ENCODE measurements at places on chromosomes 5 and 9.

- no peak for DNase-seq
Observed at GRCh38 chr9:135950135-135950682, 11.0 kb downstream of the UBAC1 start.

DNA sequence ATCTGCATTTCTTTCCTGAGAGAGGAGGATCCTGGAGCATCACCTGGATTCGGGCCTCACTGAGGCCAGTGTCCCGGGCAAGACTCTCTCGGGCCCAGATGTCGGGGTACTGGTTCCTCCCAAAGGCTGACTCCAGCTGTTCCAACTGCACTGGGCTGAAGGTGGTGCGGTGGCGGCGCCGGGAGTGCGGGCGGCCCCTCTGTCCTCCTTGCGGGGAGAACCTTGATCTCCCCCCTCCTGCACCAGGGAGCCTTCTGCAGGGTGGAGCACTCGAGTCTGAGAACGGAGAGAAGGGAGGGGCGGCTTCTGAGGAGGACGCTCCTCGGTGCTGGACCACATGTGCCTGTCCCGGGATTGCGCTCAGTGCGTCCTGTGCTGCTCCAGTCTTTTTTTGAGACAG, 2.0 kb downstream of the PROP1 start:
- DNase-seq, result no peak

GRCh38 chr5:97751540-97751939, 568.5 kb upstream of the RIOK2 start:
- no peak for DNase-seq

DNA sequence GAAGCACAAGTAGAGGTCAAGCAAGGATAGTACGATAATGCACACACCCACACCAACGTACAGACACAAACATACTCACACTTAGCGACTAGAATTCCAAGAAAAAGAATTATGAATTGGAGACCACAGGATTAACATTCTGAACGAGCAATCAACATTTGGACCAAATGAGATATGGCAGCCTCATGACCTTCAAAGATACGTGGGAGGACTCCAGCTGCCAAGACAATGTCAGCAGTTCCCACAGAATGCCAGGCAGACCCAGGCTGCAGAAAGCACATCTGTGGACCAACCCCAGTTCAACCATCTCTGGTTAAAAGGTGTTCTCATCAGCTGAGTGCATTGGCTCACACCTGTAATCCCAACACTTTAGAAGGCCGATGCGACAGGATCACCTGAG, 187.6 kb upstream of the GRAMD2B start:
- no peak for DNase-seq

DNA sequence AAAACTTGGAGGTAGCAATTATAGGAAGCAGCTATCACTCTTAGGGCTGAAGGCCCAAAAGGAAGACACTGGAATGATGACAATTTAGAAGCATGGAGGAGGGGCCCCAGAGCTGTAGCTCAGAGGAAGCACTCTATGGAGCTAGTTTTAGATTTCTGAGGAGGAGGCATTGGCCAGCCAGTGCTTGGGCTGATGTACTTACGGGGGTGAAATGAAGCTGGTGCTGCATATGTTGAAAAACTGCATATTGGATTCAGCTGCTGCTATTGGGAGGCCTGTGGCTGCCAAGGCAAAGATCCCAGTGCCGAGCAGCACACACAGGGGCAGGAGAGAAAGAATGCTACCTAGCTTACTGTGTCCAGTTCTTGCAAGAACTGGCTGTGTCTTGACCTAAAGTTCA, 53.9 kb upstream of the HMHB1 start:
- no peak for DNase-seq

DNA sequence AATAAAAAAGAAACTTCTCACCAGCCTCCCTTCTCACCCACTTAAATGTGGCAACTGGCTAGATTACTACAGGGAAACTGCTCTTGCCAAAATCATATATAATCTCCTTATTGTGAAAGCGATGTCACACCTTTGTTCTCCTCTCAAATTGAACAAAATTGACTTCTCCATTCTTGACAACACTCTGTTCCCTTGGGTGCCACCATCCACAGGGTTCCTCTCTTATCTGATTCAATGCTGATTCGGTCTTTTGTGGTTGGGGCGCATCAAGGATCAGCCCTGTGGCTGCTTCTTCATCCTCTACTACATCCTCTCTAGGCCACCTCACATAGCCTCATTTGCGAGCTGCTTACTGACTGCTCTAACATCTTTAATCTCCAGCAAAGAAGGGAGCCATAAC, 86.1 kb downstream of the EDIL3 start:
- no peak for DNase-seq

DNA sequence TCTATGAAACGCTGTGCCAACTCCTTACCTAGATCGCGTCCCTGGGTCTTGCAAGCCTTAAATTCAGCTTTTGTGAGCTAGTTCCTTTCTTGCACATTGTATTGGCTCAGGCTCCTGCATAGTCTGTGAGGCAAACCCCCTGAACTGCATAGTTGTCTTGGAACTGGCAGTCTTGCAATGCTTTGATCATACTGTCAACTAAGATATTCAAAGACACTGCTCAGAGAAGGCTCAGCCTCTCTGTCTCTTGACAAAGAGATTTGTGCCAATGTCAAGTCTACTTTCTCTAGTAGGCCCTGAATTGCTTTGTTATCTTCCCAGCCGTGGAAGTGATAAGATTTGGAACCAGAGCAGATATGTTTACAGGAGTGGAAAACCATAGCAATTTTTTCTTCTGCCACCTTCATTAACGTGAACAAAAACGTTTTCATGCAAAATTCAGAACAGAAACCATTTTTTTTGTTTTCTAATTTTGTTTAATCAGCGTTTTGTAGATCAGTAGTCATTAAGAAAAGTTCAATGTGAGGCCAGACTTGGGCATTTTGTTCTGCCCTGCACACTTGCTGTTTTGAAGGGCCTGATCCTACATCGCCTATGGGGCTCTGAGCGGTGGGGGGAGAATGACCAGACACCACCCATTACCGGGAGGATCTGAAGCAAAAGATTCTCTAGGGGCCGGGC, 27.6 kb upstream of the ENTREP1 start:
- peak; percentile 48 for DNase-seq

GRCh38 chr5:96503501-96504236, 70.6 kb upstream of the PCSK1 start:
- no peak for DNase-seq

GRCh38 chr9:101275769-101276250, 109.0 kb downstream of the BAAT start:
- no peak for DNase-seq

- peak; percentile 22 for DNase-seq
Observed at GRCh38 chr9:88593537-88594185, 58.7 kb downstream of the NXNL2 start.

DNA sequence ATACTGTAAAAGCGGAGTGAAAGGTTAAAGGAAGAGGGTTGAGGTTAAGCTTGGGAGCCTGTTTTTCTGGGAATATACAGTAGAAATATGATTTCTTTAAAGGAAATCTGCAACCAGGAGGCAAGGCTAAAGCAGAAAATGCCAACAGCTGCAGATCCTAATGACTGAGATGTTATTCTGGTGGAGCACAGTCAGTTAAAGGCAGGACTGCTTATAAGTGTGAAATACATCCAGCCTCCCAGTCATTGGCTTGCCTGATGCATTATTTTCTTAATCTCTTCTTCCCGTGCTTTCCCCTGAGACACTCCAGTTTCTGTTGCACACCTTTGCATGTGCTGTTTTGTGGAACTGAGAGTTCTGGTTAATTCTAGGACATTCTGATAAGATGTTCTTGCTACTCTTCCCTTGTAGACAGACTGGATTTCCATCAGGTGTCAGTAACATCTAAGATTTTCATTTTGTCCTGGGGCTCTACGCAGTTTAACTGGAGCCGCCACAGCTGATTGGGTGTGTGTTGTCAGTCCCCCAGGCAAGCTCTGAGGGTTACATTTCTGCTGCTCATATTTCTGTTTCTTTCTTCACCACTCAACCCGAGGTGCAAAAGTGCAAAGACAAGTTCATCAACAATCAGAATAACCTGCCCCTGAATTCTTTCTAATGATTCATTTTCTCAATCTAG, 44.4 kb downstream of the CAST start:
- no peak for DNase-seq

DNA sequence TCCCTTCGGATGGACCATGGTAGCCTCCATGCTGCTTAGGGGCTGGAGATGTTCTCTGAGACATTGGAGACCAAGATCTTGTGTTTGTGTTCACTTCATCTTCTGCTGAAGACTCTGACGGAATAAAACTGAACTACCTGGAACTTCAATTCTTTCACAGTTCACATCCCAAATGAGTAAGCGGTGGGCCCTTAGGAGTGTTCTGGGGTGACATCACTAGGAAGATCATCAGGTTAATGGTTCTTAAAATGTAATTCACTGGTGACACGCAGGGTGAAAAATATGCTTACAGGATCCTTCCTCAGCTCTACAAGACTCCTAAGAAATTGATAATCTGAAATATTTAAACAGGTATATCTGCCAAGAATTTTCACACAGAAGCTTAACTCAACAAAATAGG, 561.5 kb downstream of the SEMA5A start:
- no peak for DNase-seq

GRCh38 chr5:74127381-74128320, 501.7 kb downstream of the ARHGEF28 start:
- DNase-seq, result peak; percentile 67

GRCh38 chr5:40384782-40385390, 294.8 kb upstream of the PTGER4 start:
- DNase-seq, result no peak

DNA sequence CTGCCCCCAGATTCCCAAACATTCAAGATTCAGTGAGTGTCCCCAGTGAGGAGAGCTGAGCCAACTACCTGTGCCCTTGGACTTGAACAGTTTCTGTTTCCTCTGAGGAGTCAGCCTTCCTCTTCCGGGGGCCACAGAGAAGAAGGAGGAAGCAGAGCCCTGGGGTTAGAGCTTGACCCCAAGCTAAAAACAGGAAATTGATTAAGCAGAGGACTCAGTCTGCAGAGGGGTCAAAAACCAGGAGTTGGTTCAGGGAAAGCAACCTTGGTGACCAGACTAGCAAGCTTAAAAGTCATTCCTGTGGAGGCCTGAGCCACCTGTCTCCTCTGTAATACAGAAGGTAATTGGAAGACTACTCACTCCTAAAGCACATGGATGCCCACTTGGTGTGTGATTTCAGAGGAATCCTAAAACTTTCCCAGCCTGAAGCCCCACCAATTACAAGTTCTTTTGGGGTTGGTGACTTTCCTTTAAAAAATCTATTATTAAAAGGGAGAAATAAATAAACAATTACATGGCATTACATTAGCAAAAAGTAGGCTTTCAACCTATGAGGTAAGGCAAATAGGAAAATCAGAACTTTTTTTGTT, 64.2 kb upstream of the SELENOP start:
- no peak for DNase-seq

GRCh38 chr5:17079562-17079961, 137.9 kb upstream of the BASP1 start:
- DNase-seq, result no peak

GRCh38 chr5:76380346-76381066, 22.6 kb upstream of the IQGAP2 start:
- DNase-seq, result no peak

- no peak for DNase-seq
Observed at GRCh38 chr5:6659941-6660684, 26.9 kb downstream of the SRD5A1 start.

- DNase-seq, result no peak
Observed at GRCh38 chr9:135135929-135136315, 48.5 kb downstream of the OLFM1 start.

DNA sequence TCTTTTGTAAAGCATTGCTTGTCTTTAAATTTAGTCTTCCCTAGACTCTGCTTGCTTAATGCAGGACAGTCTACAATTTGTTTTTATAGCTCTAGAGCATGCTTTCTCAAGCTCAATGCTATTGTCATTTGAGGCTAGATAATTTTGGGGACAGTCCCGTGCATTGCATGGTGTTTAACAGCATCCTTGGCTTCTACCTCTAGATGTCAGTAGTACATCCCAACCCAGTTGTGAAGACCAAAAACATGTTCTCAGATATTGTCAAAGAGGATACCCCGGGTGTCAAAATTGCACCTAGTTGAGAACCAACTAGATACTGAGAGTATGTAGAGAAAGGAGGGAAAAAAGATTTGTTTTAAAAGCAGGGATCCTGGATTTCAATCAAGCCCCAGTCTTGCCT, 277.5 kb downstream of the CEMIP2 start:
- DNase-seq, result peak; percentile 48

GRCh38 chr9:105245029-105245890, 809 bp downstream of the SLC44A1 start:
- DNase-seq, result peak; percentile 90

GRCh38 chr5:5886812-5887486, 464.5 kb downstream of the ICE1 start:
- peak; percentile 23 for DNase-seq
